ENCODE measurements at places on chromosomes 11 and 22.

DNA sequence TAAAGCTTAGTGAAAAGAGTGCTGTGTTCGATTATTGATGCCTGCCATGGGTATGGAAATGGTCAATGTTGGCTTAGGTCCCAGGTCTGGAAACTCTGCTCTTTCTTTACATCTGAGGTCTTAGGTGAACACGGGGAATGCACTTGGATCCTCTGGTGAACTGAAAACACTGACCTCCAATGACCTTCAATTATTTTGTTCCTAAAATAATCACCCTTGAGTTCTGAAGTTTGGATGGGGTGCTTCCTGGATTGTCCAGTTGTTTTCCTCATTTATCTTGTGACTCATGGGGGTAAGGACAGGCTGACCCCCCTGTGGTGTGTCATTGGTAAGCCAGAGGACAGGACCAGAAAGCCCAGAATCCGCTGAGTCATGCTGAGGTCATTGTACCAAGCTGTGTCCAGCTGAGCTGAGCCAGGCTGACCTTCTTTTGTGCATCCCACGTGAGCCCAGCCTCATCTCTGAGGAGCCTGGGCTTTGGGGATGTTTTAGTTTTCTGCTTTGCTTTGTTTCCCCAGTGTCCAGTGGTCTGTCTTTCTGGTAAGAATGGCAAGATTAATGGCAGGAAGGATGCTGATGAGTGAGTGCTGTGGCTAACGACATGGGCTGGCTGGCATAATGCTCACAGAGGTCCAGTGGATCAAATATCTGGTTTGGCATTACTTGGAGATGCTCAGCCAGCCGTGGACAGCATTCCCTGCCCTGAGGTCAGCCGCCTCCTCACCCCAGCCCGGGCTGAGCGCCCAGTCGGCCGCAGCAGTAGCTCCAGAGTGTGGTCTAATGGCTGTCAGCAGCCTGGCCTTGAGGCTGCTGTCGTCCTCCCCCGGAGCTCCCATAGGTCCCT is 35.6 kb downstream of the AMPD3 start:
- no peak for DNase-seq

GRCh38 chr11:32786811-32787210 is 7.7 kb downstream of the CCDC73 start:
- no peak for DNase-seq

DNA sequence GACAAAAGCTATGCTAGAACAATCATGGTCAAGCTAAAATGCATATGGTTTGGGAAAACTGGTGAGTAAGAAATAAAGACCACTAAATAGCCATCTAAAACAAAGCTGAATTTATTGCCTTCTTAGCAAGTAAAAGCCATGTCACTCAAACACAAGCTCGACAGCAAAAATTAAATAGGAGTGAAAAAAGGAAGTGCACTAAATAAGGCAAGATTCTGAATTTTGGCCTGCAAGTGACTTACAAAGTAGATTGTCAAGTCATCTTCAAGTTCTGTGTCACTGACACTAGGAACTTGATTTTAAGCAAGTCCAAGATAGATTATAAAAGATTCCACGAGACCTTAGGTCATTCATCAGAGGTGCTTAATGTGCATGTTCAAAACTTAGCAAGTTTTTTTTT is 27.4 kb downstream of the TUG1 start:
- DNase-seq: no peak

DNA sequence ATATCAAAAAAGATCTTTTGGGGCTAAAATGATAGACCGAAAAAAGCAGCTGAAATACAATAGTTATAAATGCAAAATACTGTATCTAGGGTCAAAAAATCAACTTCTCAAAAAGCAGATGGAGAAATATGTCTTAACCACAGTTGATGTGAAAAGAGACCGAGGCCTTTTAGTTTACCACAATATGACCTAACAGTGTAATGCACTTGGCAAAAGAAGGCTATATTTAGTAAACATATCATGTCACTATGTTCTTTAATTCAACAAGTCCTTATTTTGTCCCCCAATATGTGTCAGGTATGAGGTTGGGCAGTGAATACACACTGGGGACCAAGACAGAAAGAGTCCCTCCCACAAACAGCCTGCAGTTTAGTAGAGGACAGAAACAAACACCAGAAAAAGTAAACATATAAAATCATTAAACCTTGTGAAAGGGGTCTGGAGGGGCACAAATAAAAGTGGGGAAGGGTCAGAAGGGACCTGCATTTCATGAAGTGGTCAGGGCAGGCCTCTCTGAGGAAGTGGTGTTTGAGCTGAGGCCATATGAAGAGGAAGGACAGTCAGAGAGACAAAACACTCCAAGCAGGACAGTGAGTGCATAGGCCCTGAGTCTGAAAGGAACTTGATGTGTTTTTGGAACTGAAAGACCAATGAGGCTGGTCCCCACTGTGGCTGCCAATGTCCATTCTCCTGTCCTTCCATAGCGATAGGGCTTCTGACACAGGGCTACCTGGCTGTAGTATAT is 53.4 kb downstream of the LIF start:
- no peak for DNase-seq

GRCh38 chr22:39205344-39206021 is 39.3 kb downstream of the PDGFB start:
- peak; percentile 56 for DNase-seq

DNA sequence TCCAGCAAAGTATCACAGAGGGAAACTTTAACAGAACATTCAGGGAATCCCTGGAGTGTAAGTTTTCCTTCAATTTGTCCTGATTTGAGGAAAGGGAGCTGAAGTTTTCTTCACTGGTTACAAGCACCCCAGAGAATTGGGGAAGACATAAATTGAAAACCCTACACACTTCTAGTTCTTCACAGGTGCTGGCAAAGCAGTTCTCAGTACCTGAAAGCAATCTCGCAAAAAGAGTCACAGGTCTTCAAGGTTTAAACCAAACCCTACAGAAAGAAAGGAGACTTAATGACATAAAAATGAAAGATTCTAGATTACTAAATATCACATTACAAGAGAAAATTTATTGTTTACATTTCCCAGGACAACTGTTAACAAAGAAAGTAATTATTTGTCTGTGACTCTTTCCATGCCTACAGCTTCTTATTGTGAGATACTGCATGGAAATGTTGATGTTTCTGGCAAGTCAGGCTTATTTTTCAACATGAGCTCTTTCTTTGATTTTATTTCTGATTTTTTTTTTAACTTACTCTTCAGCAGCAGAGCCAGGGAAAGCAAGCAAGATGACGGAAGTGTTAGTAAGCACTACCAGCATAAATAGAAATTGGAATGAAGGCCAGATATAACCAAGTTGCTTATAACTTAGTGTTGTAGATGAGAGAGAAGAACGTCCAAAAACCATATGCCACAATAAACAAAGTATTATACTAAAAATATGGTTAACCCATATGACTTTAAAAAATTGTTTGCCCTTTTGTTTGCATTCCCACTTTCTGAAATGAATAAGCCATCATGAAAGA is 44.1 kb downstream of the FANCF start:
- DNase-seq: no peak

DNA sequence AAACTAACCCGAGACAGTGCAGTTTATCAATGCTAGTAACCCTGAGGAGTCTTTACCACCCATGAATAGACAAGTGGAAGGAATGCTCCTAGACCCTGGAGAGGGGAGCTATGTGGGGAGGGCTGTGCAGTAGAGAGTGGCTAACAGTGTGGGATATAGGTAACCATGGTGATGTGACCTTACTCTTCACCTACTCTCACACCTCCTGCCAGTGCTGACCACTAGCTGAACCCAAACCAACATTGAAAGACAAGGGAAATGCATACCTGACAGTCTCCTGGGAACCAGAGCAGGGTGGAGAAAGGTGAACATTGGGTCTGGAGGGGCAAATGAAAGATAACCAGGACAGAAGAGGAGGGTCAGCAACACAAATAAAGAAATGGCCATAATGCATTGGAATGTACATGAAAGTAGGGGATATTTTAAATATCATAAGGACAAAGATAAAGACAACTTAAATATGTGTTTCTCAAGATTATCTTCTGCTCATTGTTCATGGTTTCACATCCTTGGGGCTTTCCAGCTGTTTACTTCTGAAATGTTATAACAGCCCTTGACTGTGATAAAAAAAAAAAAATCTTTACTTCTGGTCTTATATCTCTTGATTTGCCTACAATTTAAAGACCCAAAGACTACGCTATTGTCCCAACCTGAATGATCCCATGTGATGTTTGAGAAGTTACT is 983.3 kb upstream of the TENM4 start:
- no peak for DNase-seq

GRCh38 chr11:46489656-46490560 is 98.3 kb upstream of the CHRM4 start:
- peak; percentile 53 for DNase-seq

DNA sequence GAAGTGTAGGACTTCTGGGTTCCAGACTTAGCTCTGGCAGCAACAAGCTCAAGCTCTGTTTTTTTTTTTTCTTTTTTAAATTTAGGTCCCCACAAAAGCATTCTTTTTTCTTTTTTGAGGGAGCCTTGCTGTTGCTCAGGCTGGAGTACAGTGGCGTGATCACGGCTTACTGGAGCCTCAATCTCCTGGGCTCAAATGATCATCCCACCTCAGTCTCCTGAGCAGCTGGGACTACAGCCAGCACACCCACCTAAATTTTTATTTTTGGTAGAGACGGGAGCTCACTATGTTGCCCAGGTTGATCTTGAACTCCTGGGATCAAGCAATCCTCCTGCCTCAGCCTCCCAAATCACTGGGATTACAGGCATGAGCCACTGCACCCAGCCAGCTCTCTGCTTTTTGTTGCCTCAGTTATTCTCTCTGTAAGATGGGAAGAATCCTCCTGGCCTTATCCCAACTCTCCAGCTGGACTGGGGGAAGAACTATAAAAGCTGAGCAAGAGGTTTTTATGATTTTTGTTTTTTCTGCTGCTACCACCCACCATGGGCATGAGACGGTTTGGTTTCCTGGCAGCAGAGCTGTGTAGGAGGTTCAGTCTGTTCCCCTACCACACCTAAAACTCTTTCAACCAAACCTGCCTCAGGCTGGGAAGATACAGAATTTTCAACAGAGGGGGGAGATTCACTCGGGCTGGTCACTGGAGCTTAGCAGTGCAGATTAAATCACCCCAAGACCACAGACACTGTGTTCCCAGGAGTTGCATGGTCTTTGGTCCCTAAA is 11.6 kb upstream of the MTFP1 start:
- no peak for DNase-seq

DNA sequence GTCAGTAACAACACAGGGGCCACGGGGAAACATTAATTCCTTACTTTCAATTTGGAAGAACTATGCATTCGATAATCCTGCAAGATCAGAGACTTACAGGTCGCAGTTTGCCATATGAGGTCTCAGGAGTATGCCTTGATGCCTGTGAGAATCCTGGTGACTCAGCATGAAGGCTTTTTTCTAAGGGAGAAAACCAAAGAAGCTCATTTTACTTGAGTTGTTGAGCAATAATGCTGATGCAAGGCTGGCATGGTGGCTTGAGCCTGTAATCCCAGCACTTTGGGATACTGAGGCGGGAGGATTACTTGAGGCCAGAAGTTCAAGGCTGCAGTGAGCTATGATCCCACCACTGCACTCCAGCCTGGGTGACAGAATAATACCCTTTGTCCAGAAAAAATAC is 26.6 kb downstream of the ATG16L2 start:
- DNase-seq: no peak

GRCh38 chr11:25057861-25058260 is 561.0 kb downstream of the LUZP2 start:
- no peak for DNase-seq

GRCh38 chr11:63682066-63683021 is 1.0 kb downstream of the RTN3 start:
- peak; percentile 24 for DNase-seq

DNA sequence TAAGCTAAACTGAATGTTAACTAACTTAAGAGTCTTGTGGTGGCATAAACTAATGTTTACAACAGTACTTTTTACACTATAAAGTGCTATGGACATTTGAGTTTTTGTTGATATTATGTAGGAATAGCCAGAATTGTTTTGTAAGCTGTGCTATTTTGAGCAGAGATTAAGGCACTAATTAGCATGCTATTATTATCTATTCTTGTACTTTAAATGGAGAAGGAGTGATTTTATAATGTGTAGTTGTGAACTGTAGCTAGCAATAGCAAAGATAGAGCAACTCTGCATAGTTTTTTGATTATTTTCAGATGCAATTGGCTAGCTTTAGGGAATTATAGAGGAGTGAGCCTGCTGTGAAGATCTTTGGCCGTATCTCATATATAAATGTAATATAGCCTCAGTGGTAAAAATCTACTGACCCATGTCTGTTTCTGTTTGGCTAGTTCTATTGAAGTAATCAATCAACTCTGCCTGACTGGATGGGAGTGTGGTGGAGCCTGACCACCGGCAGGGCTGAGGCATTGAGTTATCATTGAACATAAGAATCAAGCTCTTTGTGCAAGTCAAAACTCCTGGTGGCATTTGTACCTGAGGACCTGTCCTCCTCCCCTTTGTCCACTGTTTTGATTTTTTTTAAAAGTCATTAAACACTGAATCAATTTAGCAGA is 34.3 kb downstream of the NCAM1 start:
- DNase-seq: no peak

DNA sequence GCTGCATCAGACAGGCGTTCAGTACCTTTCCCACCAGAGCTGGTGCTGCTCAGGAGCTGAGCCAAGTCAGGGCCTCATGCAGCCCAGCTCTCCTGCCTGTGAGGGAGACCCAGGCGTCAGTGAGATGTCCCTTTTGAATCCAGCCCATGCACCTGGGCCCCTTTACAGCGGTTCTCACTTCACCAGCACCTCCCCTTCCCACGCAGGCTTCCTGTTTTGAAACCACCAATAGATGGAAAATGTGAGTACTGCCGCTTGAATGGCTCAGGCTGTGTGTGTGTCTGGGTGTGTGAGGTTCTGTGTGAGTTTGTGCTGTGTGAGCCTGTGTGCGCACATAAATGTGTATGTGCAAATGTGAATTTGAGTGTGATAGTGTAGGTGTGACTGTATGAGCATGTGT is 88.4 kb downstream of the UBASH3B start:
- peak; percentile 71 for DNase-seq

DNA sequence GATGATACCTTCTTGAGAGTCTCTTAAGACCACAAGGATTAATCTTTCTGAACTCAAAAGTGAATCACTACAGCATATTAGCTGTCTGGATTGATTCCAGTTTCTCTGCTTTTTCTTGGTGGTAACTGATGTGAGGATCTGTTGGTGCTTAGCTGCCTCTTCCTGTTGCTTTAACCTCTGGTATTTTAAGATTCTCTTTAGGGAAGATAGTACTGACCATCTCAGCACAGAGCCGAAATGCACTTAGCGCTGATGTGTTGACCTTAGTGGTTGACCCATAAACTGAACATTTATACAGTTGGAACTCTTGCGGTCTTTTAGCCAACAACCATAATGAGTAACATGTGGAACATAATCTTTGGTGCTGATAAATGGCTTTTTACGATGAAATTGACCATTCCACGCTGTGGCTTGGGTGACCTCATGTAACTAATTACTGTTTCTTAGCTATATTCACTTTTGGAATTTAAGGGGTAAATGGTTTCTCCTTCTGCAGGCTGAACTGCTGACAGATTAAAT is 33.7 kb downstream of the APLP2 start:
- no peak for DNase-seq

- DNase-seq: no peak
These were observed 107.4 kb downstream of the ZBTB16 start for GRCh38 chr11:114166897-114167323.

DNA sequence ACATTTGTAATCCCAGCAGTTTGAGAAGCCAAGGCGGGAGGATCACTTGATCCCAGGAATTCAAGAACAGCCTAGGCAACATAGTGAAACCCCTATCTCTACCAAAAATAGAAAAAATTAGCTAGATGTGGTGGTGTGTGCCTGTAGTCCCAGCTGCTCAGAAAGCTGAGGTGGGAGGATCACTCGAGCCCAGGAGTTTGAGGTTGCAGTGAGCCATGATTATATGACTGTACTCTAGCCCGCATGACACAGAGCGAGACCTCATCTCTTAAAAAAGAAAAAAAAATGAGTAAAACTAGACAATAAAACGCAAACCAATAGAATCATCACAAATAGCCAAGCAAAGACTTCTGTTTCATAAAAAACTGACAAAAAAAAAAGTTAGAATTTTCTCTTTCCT is 21.8 kb downstream of the NUCB2 start:
- peak; percentile 26 for DNase-seq

All from GM20000 (cell line).